CD4-positive, alpha-beta T cell (primary cell): ENCODE measurements at places on chromosomes 2 and 18.

DNA sequence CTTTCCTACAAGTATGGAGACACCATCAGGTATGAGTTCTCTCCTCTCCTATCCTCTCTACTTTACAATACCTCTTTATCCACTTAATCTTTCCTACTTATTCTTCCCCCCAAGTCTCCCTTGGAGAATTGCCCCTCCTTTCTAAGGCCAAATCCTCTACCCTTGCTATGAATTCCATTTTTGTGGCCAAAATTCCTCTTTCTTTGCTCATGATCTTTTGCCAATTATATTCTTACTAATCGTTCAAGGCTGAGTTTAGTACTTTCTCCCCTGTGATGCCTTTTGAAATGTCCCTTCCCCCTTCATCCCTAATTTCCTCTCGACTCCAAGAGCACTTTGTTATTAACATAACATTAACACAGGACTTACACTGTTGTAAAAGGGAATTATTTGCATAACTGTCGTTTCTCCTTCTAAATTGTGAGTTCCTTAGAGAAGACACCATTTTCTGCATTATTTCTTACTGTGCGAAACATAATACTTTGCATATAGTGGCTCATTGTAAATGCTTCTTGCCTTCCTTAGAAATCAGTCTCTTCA, 133.4 kb downstream of the KCTD1 start:
- DNase-seq = no peak

DNA sequence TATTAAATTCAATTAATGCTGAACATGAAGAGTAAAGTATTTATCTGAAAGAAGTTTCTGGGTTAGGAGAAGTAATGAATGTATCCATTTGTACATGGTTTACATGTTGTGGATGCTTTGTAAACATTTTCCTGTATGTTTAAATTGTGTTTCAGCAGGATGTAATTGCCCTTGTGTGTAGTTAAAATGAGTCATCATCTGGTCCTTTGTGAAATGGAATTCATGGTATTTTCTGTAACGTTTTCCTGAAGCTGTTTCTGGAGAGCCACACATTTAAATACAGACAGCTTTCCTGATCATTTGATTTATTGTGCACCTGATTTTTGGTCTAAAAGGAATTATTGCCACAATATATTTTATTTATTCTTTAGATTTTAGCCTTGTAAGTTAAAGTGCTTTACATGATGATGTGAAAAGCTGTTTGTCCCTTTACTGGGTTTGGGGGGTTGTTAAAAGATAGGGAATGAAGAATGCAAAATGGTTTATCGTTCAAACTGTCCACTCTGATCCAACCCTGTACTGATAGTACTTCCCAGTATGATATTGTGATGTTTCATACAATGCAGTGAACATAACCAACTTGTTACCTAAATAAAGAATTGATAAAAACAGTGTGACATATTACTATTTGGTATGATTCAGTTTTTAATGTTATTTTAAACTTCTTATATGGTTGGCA, 41.7 kb upstream of the SLC3A1 start:
- DNase-seq = no peak

GRCh38 chr2:106649306-106649705, 162.1 kb downstream of the CD8B2 start:
- no peak for DNase-seq

DNA sequence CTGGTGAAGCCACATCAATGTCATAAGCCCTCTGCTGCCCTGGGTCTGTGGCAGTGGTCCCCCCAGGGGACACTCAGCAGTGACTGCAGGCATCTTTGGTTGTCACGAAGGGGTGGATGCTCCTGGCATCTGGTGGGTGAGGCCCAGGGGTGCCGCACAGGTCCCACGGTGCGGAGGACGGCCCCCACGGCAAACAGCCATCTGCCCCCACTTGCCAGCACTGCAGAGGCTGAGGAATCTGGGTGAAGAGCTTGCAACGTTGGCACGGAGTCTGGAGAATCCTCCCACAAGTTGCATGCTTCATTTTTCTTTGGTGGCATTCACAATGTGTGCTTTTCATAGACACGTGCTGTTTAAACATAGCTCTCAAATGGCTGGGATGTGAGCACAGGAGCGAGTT, 105.1 kb upstream of the PXDN start:
- DNase-seq = no peak

DNA sequence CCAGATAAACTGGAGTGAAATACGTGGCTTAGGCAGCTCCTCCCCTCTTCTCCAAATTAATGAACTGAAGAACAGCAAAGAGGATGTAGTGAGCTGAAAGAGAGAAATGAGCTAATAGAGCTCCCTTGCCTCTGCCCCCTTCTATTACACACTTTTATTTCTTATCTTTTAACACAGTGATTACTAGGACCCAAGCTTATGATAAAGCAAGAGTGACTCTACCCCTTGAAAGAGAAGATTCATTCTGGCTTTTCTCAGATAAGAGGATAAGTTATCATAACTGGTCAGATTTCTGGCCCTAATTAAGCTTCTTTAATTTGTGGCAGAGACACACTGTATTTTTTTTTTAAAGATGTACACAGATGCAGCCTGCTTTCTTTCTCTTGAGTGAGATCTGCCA, 102.2 kb downstream of the MSTN start:
- DNase-seq = no peak

GRCh38 chr2:201618744-201619662, 24.3 kb downstream of the TMEM237 start:
- no peak for DNase-seq

- no peak for DNase-seq
These were observed 274.5 kb downstream of the CLIP4 start for GRCh38 chr2:29389686-29390085.
